Fibroblast of upper back skin (primary cell): ENCODE measurements at places on chromosomes 3 and 15.
A peak's percentile ranks its signal among the peaks of the same experiment; 100 is the strongest.

GRCh38 chr15:56654624-56655023 lies 78.7 kb downstream of the ZNF280D start:
- DNase-seq = no peak

DNA sequence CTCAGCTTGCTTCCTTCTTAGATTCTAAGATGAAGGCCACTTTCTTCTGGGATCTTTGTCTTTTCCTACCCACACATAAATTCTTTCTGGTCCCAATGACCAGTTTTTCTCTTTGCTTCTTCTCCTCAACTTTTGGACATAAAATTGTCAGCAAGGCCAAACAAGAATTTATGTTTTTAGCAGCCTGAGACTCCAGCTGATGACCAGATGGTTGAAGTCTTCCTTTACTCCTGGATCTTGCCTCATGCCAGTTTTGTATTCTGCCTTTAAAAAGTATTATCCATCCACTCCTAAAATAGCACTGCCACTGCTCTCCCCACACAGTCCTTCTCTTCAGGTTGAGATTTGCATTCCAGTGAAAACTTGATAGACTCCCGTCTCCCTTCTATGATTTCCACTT lies 236.0 kb downstream of the VPS13C start:
- DNase-seq = no peak

DNA sequence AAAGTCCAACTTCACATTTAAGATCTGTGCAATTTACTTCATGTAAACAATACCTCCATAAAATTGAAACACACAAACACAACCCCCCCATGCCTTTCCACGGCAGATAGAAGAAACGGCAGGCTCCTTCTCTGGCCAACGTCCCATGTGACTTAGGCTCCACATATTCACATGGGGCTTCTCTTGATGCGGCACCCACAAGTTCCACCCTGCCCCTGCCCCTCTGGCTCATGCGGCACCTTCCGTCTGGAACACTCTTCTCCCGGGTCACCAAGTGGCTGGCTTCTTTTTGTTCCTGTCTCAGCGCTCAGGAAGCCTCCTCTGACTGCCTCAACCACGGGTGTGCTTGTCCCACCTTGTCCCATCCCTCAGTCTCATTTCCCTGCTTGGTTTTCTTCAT lies 25.6 kb downstream of the STIMATE start:
- no peak for DNase-seq

GRCh38 chr3:156762631-156763185 lies 63.4 kb upstream of the LEKR1 start:
- peak; percentile 97 for DNase-seq

GRCh38 chr15:42719043-42719442 lies 17.9 kb downstream of the CDAN1 start:
- no peak for DNase-seq

GRCh38 chr3:146465693-146466465 lies 3.5 kb downstream of the PLSCR2 start:
- DNase-seq = no peak

- no peak for DNase-seq
Measured at GRCh38 chr3:112170046-112170445, 37.0 kb upstream of the GCSAM start.

DNA sequence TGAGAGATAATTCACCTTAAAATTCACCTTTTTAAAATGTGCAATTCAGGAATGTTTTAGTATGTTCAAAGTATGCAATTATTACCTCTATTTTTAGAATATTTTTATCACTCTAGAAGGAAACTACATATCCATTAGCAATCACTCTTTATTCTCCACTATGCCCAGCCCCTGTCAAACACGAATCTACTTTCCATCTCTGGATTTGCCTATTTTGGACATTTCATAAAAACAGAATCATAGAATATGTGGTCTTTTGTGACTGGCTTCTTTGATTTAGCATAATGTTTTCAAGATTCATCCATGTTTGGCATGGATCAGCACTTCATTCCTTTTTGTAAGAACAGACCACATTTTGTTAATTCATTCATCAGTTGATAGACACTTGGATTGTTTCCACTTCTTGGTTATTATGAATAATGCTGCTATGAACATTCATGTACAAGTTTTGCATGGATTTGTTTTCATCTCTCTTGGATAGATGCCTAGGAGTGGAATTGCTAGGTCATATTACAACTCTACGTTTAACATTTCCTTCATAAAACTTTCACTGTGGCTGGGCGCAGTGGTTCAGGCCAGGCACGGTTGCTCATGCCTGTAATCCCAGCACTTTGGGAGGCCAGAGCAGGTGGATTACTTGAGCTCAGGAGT lies 12.7 kb downstream of the HMCES start:
- peak; percentile 72 for DNase-seq

- DNase-seq = peak; percentile 53
Measured at GRCh38 chr15:87736891-87737389, 519.6 kb downstream of the NTRK3 start.

GRCh38 chr3:49942651-49943050 lies 2.7 kb downstream of the RBM6 start:
- no peak for DNase-seq

GRCh38 chr3:68631850-68632545 lies 300.3 kb downstream of the TAFA4 start:
- DNase-seq = no peak

DNA sequence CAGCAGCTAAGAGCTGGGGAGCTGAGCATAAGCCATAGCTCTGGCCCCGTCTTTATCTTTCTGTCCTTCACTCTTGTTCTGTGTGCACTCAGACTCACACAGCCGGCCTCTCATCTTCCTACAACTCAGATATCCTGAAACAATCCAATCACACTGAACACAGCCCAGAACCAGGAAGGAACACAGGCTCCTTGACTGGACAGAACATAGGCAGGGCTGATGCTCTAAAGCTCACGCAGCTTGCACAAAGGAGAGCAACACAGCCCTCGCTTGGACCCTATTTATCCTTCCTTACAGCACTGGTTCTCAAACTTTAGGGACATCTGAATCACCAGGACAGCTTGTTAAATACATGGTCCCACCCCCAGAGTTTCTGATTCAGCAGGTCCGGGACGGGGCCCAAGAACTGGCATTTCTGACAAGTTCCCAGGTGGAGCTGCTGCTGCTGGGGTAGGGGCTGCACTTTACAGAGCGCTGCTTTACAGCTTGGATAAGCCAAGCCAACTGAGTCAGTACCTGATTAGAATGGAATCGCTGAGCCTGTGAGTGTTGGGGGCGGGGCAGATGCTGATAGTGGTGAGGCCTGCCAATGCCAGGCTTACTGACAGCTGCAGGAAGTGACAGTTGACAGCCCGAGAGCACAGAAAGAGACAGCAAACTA lies 65.1 kb downstream of the MRPL46 start:
- DNase-seq = no peak

DNA sequence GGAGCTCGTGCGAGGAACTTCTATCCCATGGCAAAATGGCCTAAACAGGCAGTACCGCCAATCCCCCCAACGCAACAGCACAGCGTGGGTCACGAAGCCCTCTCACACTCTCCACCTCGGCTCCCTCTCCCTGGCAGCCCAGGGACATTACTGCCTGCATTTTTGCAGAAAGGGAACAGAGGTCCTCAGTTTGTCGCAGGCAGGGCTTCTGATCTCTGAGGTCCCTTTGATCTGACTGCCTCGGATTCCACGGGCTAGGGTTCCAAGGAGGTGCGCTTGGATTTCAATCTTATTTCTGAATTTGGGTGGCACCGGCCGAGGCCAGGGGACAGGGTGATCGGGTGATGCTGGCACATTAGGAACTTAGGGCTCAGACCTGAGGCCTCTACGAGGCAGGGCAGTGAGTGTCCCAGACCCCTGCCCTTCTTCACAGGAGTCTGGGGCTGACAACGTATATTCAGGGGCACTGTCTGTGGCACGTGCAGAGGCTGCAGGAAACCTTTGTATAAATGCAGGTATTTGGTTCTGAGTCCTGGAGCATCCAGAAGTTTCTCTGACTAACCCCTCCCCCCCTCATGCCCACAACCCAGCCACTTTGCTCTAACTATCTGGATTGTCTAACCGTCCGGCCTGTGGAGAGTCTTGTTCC lies 197.9 kb downstream of the XXYLT1 start:
- no peak for DNase-seq

DNA sequence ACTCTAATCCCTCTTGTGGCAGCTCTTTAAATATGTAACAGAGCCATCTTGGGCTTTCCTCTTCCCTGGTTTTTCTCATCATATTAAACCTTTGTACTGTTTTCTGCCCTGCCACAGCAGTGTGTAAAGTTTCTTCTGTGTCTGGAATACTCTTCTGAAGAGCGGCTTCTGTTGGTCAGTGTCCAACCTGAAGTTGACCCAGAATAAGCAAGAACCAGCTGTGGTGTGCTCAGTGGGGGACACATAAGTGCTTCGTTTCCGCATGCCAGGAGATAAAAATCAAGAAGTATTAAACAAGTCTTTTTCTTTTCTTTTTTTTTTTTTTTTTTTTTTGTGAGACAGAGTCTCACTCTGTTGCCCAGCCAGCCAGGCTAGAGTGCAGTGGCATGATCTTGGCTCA lies 173.2 kb upstream of the CHRM5 start:
- DNase-seq = no peak

DNA sequence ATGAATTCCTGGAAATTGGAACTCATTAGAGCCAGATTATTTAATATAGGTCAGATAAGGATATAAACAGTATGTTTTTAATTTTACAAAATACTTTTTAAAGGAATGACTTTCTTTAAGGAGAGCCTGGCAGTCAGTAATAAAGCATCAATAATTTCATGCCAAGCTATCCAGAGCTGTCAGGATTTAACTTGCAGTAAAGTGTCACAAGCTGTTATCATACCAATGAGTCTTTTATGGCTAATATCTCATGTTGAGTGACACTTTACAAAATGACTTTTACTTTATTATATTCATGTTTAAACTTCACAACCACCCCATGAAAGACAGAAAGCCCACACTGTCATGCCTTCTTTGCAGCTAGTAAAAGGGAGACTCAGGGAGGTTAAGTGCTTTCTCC lies 72.9 kb upstream of the C3orf49 start:
- no peak for DNase-seq

DNA sequence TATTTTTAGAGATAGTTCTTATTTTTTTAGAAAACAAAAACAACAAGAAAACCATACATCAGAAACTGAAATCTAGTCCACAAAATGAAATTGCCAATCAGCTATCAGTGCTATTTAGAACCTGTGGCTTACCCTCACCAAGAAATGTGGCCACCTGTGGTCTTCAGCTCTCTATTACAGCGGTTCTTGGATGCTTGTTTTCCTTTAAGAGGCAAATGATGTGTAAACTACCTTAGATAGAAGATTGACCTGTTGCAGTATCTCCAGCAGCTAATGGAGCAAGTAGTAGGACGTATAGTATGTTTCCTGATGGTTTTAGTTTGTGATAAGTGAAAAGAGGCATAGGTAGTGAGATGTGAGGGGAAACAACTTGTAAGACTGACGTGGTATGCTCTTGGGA lies 21.2 kb downstream of the TFG start:
- DNase-seq = no peak
